NCI-H2029 treated with DMSO at 0.1 percent for 48 hours (cell line): ENCODE measurements at places on chromosomes 4 and X.

GRCh38 chr4:156291317-156291716 is 337.7 kb upstream of the CTSO start:
- no peak for DNase-seq

DNA sequence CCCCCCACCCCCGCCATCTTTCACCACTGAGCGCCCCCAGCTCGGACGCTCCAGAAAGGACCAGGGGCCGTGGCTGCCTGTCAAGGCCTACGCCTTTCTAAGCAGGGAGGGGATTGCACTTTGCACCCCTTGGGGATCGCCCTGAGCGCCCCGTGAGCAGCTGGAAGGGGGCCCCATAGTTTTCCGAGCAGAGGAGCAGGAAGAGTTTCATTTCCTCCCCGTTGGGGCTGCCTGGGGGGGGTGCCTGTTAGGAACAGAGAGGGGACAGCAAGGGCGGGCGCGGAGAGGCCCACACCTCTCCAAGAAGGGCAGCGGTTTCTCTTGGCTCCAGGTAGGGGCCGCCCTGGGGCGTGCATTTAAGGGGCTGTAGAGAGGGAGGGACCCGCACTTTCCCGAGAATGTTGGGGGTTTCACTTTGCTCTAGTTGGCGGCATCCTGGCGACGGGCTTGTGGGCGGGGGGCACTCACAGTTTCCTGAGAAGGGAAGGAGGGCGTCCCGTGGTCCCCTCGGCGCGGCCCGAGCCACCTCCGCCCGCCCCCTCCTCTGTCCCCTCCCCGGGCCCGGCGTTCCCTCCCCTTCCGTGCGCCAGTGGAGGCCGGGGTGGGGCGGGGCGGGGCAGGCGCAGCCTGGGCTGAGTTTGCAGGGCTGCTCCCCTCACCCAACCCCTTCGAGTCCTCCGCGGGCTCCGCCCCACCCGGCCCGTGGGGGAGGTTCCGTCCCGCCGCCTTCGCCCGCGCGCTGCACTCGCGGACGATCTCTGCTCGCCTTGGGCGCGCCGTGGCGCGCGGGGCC is 82.3 kb upstream of the CD99 start:
- DNase-seq: no peak

DNA sequence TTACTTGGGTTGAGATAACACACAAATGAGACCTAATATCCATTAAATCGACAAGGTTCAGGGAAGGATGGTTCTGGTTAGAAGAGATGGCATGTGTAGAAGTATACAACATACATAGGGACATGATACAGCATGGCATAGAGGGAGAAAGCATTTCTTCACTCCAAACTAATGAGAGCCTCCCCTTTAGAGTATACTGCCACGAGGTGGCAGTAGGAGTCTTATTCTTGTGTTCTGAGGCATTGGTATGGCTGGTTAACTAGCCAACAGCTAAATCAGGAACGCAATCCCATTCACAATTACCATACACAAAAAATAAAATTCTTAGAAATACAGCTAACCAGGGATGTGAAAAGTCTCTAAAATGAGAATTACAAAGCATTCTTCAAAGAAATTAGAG is 29.1 kb upstream of the TRO start:
- DNase-seq: no peak

GRCh38 chr4:98293104-98293887 is 32.1 kb downstream of the RAP1GDS1 start:
- DNase-seq: no peak

DNA sequence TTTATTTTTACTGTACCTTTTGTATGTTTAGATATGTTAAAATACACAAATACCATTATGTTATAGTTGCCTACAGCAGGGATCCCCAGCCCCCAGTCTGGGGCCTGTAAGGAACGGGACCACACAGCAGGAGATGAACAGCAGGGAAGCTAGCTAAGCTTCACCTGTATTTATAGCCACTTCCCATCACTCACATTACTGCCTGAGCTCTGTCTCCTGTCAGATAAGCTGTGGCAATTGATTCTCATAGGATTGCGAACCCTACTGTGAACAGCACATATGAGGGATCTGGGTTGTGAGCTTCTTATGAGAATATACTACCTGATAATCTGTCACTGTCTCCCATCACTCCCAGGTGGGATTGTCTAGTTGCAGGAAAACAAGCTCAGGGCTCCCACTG is 73.9 kb downstream of the BMPR1B start:
- no peak for DNase-seq
